ENCODE measurements at places on chromosomes 6 and 20. TPM values are rescaled to one million over a fixed set of nuclear protein-coding genes. Genes with fewer than 3 reads are reported as not detected.

- DNase-seq = no peak
Observed at GRCh38 chr6:7806711-7807110, 80.8 kb downstream of the BMP6 start.

DNA sequence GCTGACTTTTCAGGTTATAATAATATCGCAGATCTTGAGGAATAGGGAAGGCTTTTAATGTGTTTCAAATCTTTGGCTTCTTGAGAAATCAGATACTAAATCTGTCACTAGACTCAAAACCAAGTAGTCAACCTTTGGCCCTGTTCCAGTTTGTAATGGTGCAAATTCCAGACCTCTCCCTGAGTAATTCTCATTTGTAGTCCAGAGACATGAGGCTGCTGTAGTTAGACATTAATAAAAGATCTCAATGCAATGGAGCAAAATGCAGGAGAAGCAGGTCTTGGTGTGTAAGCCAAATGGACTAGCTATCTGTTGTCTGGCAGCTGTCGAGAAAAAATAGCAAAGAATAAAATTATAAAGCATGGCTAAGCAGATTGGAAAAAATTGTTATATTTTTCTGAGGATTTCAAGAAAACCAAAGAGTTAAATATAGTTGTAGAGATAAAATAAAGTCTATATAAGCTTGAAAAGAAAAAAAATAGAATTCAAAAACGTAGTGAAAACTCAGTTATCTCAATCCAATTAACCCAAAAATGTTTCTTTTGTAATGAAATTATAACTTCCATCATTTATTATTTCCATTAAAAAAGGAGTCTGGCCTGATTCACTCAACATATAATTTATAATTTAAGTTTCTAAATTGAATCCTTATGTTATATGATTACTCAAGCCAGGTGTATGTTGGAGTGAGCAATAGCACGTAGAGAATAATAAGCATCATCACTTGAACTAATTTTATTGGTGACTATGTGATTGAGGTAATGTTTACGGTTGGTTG lies 161.5 kb upstream of the ADGRB3 start:
- DNase-seq = no peak

DNA sequence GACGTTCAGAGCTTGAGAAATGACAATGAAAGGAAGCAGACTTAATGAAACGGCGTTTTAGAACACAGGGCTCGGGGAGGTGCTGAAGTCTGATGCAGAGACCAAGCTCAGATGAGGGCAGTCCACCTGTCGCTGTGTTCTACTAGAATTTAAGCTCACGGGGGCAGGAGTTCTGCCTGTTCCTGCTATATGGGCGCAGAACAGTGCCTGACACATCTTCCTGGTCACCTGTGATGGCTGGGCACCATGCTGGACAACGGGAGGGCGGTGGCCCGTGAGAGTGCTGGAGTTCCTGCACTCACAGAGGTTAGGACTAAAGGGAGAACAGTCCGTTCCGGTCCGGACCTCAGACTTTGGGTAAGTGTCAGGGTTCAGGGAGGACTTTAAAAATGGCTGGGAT lies 130.6 kb downstream of the ERMARD start:
- DNase-seq = peak; percentile 26

DNA sequence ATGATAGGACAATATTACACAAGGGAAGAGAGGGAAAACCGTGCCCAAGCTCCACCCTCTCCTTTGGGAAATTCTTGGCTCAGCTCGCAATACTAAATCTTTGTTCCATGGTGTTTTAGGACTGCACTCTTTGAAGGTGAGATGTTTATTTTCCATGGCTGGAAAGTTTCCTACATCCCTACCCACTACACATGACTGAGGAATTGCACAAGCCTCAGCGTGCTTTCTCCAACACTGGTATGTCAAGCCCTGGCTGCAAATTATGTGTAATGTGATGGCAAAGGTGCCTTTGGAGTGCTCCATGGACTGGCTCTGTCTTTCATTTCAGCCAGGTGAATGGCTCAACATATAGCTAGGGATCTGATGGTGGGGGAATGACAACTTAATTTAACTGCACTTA lies 134.3 kb downstream of the ISM1 start:
- no peak for DNase-seq

FKBP1C gene
- 0.31 TPM for total RNA-seq

SLC22A3 gene
- total RNA-seq = 15.8 TPM

SEC63 gene
- total RNA-seq = 54.1 TPM

DNA sequence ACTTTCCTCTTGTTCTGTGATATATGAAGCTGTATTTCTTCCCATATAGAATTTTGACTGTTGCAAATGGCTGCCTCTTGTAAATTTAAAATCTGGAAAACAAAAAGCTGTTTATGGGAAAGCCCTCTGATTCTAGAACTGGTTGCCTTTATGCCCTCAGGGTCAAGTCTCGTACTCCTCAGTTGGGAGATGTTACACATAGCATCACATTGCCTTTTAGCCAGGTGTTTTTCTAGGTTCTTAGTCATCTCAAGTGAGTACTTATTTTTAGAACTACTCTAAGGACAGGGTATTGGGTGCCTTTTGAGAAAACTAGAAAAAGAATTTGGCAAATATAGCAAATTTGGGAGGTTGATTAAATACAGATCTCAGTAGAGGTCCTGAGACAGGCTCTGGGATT lies 58.5 kb downstream of the ANKS1A start:
- DNase-seq = no peak

- no peak for DNase-seq
Observed at GRCh38 chr20:32975698-32976674, 28.2 kb downstream of the SUN5 start.

SERPINB1 gene
- total RNA-seq = 20.6 TPM

KCNK16 gene
- not detected for total RNA-seq

DNA sequence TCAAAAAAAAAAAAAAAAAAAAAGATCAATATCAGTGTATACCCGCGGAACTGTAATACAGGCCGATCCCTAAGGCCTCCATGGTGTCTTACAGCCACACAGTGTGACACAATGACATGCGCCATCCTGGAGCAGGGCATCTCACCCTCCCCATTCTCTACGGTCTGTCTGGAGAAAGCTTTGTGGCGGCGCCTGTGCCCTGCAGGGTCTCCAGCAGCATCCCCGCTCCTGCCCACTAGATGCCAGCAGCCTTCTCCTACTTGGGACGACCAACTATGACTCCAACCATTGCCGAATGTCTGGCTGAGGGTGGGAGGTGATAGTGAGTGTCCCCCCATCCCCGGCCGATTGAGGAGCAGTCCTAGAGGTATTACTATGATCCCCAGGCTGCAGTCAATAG lies 558.8 kb upstream of the AGPAT4 start:
- DNase-seq = no peak

GRCh38 chr6:33851959-33852358 lies 48.2 kb upstream of the MLN start:
- no peak for DNase-seq

DNA sequence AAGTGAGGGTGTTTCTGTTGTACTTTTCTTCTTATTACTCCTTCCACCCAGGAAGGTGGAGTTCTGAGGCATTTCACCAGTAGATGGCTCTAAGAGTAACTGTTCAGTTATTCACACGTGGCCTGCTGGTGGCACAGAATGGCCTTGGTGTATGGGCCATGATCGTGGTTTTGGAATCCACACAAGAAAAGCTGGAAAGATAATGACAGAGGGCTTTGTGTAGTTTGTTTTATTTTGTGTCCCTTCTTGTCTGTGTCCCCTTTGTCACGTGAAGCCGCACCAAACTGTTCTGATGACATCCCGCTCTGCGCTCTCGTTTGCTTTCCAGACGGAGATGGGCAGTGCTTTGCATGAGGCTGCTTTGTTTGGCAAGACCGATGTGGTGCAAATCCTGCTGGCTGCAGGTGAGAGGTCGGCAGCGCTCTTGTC lies 93.4 kb downstream of the ANKS1A start:
- no peak for DNase-seq
